ENCODE measurements at places on chromosomes 5 and 9.

- DNase-seq = no peak
Measured at GRCh38 chr5:153523211-153523610, 32.7 kb downstream of the GRIA1 start.

DNA sequence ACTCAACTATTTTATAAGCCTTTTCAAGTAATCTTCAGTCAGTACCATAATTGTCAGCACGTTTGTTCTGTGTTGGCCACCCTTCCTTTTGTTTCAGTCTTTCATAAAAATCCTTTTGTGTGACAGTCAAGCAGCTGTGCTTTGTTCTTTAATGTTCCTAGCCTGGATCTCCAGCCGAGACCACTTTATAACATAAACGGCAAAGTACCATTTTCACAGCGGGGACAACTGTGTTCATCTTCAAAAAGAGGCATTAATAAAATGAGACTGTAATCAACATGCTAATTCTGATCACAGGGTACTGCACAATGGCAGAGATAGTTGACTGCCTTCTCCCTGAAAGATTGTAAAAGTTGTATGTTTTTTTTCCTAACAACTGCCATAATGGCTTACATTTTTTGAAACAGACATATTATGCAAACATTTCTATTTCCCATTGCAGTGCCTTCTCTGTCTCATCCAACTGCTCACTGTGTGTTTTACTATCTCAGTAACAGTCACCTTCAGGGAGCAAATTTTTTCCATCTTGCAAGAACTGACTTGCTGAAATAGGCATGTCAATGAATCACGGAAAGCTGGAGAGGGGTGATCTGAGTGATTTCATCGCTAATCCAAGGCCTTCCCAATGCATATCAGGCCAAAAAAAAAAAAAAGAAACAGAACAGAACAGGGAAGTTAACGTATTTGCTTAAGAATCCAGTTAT is 828.5 kb upstream of the DMAC1 start:
- no peak for DNase-seq

DNA sequence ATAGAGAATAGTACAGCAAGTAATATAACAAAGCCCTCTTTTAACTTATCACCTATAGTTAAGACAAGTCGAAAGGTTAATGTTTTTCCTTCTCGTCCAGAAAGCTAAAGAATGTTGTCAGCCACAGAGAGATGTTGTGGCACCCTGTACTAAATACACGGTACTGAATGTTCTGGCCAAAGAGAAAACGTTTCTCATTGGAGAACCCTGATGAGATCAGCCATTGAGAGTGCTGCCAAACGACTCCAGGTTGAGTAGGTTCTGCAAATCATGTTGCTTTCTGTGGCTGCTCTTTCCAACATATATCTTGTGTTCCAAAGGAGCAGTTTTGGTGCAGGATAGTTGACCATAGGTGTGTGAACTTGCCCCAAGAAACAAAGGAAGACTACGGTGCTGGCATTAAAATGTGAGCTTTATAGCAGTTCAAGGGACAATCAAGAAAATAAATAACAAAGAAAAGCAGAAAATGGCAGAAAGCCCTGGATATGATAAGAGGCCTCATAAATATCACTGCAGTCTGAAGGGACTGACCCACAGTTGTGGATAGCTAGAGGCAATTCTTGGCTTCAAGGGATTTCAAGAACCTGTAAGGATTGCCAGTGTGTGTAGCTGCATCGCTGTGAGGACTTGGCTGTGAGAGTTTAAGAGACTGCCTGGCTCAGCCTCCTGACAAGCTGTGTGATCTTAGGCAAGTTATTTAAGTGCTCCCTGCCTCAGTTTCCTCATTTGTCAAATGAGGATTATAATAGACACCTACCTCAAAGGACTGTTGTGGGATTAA is 102.7 kb downstream of the ARHGEF28 start:
- no peak for DNase-seq

GRCh38 chr9:114487607-114488300 is 17.5 kb downstream of the WHRN start:
- peak; percentile 89 for DNase-seq

Data from H7 (cell line).